Right cardiac atrium (tissue), 5 donors: ENCODE measurements at places on chromosomes 13 and 19. TPM values are rescaled to one million over a fixed set of nuclear protein-coding genes. Genes with fewer than 3 reads are reported as not detected.

The SULT2A1 gene
- total RNA-seq: not detected

DNA sequence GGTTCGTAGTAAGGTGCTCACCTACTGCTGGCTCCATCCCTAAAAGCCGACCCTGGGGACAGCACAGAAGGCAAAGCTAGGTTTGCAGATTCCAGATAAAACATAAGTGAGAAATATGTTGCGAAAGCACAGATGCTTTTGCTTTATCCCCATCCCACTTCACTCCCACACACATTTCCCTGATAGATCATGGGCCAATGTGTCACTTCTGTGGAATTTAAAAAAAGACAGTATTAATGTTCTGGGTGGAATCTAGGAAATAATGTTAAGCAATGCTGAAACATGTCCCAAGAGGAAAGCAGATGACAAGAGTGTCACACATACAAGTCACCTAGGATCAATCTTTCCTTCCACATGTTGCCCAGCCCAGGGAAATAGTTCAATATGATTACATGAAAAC is 661.0 kb upstream of the MIR17HG start:
- DNase-seq: no peak

- DNase-seq: no peak
These were observed 333.2 kb upstream of the ZNF507 start for GRCh38 chr19:32012206-32012605.

The TUBB4A gene
- 0.45 TPM for total RNA-seq

- DNase-seq: no peak
These were observed 41.9 kb downstream of the TEX26 start for GRCh38 chr13:30974350-30974749.
